M059J (cell line): ENCODE measurements at places on chromosomes 12 and 14.

GRCh38 chr12:130199581-130200390 lies 37.5 kb downstream of the FZD10 start:
- DNase-seq: no peak

DNA sequence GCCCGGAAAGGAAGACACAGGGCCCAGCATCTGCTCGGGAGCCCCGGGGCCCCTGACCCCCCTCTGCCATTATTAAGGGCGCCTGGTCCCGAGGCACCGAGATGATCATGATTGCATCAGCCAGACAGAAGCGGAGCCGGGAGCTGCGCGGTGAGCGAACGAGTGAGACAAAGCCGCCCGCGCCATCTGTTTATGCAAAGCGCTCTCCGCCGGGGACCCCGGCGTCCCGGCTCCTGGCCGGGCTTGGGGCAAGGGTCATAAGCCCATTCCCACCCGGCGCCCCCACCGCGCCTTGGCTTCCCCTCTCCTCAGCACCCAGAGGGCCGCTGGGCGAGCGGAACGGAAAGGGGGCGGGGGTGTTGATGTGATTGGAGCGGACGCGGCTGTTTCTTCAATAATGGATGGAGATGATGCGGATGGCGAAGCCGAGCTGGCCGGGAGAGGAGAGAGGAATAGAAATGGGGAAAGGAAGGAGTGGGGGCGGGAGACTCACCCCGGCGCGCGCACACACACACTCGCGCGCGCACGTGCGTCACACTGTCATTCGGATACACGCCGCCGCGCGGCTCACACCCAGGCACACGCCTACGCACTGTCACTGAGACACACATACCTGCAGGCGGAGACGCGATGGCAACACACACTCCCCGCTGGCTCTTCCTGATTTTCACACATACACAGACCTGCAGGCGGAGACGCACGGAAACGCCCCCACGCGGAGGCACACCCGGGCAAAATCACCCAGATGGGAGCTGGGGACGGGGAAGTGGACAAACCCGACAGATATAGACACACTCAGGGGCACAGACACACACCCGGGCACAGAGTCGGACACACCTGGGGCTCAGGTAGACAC lies 10.7 kb downstream of the STAC3 start:
- DNase-seq: peak; percentile 36

GRCh38 chr12:123049398-123050240 lies 69.1 kb downstream of the ARL6IP4 start:
- peak; percentile 67 for DNase-seq

GRCh38 chr12:52703878-52704277 lies 554 bp upstream of the KRT77 start:
- DNase-seq: no peak

DNA sequence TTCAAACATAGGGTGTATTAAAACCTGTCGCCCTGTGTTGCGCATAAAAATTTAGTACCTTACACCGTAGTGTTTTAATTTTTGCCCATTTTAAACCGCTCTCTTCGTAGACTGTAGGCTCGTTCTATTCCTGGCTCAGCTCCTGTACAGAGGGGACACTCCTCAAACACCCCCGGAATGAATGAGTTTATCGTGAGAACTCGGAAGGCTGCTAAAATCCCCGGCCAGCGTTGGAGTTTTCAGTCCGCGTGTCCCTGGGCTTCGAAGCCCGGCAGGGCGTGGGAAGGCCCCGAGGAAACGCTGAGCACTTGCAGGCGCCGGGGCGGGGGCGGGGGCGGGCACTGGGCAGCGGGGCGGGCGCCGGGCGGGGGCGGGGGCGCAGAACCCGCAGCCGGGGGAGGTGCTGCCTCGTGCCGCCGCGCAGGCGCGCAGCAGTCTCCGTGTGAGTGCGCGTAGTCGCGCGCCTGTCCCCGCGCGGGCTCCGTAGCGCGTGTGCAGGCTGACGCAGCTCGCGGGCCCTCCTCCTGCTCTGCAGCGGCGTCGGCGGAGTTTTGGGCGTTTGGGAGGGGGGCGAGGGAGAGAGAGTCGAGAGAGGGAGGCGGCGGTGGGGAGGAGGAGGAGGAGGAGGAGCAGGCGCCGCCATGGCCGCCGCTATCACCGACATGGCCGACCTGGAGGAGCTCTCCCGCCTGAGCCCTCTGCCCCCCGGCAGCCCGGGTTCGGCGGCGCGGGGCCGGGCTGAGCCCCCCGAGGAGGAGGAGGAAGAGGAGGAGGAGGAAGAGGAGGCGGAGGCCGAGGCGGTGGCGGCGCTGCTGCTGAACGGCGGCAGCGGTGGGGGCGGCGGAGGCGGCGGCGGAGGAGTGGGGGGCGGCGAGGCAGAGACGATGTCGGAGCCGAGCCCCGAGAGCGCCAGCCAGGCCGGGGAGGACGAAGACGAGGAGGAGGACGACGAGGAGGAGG lies at the start of gene AEBP2:
AEBP2 (plus strand) TSS at position 434 of the 960 bp plus-strand sequence; CDS start at position 642, 208 bp downstream.
- peak; percentile 88 for DNase-seq

- DNase-seq: no peak
Measured at GRCh38 chr12:77204083-77204482, 138.7 kb upstream of the E2F7 start.

DNA sequence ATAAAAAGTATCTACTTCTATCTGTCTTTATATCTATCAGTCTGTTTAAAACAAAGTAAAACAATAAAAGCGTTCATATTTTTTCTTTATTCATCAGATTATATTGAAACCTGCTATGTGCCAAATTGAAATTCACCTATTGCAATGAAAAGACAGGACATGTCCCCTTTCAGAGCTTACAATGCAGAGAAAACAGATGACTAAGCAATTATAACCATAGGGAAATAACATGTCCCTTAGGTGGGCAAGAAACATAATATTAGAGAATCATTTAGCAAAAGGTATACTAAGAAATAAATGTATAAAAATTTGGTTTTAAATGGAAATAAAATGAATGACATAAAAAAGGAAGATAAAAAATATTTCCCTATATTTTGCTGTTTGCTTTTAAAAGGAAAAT lies 1421.3 kb downstream of the FSCB start:
- DNase-seq: no peak

- peak; percentile 56 for DNase-seq
Measured at GRCh38 chr12:101407049-101407435, 530 bp downstream of the ARL1 start.

DNA sequence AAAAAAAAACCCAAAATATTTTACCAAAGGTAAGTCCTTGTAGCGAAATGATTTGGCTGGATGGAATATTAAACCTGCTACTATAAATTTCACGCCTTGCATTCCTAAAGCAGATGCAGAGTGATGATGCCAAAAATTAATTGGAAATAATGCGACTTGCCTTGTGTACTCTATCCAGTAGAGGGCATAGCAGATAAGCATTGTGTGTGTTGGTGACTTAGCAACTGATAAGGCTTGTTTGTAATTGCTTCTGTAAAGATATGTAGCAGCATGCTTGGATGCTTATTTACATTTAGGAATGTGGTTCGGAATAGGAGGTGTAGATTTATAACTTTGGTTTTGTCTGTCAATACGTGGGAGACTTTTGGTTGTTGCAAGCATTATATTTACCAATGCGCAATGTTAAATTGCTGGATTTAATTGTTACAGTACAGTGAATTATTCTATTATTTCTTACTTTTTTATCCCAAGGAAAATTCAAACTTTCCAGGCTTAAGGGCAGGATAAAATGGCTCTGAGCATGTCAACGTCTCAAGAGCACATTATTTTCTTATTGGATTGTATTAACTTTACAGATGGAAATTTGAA lies 80.5 kb downstream of the TMEM260 start:
- peak; percentile 40 for DNase-seq

DNA sequence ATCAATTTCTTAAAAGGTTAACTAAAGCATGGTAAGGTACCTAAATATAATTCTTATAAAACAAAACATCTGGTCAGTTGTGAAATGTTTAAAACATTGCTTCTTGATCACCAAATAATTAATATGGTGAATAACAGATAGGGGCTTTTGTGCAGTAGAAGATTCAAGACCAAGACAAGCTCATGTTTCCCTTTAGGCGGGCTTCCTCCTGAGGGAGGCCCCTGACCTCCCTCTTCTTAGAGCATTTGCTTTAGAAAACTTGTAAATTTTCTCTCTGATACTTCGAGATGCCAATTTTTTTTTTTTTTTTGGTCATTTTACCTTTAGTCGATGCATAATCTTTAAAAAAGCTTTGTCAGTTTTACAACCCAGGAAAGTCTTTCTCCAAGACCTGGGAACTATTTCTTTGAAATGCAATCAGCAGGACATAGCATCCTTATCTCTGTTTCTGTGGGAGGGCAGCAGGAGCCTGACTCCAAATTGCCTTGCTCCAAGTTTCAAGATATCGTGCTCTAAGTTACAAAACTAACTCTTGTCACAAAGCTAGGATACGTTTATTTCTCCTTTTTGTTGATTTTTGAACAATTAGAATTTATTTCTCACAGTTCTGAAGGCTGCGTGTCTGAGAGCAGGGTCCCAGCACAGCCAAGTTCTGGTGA lies 66.6 kb upstream of the BICD1 start:
- no peak for DNase-seq

DNA sequence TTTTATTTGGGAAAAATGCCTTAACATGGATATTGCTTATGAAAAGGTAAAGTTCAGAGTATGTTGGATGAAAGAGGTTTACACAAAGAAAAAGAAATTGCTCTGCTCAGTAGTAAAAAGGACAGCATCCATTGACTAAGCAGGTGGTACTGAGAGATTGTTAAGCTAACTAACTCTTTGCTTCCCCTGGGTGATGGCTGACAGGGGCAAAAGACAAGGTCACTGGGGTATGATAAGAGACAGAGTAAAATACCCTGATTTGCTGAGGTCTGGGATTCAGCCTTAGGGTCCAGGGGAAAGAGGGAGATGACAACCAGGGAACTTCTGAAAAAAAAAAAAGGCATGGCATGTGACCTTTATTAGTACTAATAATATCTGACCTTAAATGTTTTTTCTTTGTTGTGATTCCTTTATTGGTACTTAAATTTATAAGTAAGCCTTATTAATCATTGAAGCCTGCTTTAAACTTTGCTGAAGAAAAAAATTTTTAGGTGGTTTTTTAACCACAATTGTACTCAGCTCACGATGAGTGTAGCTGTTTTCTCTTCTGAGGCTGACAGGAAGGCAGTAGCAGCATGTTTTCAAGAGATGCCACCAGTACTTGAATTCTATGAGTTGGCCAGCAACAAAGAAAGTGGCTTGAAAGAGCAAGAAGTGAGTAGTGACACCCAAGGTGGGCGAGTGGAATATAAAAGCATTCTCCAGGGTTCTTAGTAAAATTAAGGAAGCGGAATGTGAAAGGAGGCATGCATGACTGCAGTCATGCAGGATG lies 43.7 kb upstream of the KITLG start:
- peak; percentile 22 for DNase-seq

- DNase-seq: peak; percentile 4
Measured at GRCh38 chr12:22935501-22935900, 310.5 kb downstream of the ETNK1 start.

DNA sequence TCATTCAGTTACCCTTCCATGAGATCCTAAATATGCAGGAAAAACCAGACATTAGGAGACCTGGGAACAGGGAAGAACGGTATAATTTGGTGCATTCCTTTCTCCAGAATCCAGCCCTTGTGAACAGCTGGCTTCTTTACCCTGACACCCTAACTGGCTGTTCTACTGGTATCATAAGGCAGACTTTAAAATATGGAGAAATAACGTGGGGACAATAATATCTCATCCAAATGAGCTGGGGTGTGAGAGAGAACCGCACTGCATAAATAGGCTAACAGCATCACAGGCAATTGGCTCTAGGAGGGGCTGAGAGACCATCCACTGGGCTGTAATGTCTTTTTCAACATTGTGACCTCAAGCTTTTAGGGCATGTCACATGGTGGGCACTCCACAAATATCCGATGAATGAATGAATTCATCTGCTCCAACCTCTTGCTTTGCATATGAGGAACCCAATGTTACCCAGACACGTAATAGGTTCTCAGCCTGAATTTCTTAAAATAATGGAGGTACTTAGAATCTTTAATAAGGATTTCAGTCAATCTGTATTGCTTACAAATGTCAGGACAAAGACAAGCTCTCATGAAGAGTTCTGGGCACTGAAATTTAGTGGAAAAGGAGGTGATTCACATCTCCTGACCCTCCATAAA lies 157.9 kb downstream of the SAMD4A start:
- DNase-seq: no peak

- DNase-seq: peak; percentile 54
Measured at GRCh38 chr14:55354500-55354899, 57.1 kb downstream of the ATG14 start.

DNA sequence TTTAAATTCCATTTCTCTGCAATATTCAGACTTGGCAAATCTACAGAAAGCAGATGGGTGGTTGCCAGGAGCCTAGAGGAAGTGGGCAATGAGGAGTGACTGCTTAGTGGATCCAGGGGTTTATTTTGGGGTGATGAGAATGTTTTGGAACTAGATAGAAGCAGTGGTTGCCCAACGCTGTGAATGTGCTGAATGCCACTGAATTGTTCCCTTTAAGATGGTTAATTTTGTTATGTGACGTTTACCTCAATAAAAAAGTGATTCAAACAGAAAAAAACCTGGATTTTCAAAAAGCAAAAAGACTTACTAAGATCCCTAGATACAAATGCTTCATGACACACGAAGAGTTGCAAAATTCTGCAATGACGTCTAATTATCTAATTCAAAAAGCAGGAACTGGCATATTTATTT lies 34.2 kb downstream of the DAO start:
- peak; percentile 46 for DNase-seq

DNA sequence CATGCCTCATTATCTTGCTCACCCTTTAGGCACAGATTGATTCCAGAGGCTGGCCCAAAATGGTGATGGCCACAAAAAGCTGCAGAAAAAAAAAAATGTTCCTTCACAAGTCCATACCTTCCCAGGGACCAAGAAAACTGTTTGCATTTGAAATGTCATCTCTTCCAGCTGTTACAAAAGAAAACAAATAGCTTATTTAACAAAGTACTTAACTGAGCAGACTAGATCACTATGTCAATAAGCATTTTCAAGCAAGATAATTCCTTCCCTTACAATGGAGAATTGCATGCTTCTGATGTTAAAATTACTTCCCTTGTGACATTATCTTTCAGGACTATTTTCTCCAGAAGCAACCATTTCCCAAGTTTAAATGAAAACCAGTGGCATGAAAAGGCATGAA lies 377.9 kb upstream of the KITLG start:
- no peak for DNase-seq

- no peak for DNase-seq
Measured at GRCh38 chr14:103896578-103896977, 31.7 kb upstream of the TDRD9 start.

DNA sequence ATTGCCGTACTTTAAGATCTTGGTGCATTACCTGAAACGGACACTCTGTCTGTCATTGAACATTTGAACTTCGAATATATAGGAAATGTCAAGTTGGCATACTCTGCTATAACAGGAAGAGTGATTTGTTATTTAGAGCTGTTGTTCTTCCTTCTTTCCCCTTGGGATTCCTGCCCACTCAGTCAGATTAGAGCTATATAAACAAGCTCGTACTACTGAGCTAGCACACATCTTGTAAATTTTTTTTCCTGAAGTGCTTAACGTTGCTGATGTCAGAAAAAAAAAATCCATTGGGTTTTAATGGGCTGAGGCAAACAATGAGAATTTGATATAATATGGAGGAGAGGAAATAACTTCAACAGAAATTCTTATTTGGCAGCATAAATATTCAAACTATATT lies 26.8 kb downstream of the RGS6 start:
- no peak for DNase-seq
